ENCODE measurements at places on chromosomes 3 and 15. TPM values are rescaled to one million over a fixed set of nuclear protein-coding genes. Genes with fewer than 3 reads are reported as not detected.

DNA sequence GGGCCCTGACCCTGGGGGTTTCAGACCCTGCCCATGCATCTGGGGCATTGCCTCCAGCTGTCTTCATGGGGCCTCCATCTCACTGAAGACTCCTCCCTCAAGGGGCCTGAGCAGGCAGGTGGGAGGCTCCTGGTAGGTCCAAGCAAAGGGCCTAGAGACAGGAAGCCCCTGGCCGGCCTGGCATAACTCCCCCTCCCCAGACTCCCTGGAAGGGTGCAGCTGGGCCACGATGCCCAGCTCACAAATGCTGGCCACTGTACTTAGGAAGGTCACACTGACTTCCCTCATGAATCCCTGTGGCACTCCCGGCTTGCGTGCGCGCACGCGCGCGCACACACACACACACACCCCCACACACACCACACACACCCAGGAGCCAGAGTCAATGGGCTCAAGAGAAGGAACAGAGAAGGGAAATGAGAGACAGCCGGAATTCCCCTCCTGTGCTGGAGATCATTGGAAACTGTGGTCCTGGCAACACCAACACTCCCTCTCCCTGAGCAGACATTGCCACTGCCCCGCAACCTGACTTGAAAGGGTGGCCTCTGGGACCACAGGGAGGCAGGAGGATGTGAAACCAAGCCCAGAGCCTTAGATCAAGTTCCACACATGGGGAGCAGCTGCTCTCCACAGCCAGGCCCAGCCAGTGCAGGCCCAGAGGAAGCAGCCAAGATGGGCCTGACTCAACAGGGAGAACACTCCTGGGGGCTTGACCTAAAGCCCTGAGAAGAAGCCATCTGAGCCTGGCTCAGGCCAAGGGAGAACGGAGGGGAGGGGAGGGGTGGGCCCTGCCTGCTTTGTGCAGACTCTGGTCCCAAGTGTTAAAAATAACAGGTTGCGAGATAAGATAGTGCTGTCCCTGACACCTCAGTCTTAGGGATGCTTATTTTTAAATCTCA is 69.7 kb downstream of the SCN5A start:
- H3K4me1 ChIP-seq = no peaks in the 10 kb centered on the region
- no peak for DNase-seq
- H3K27me3 ChIP-seq = no peaks in the 10 kb centered on the region
- H3K4me3 ChIP-seq = no peak overlapping the region

GRCh38 chr15:59042041-59042440 is 54.6 kb downstream of the RNF111 start:
- no peaks in the 10 kb centered on the region for H3K36me3 ChIP-seq
- no peak overlapping the region for H3K4me3 ChIP-seq
- no peak overlapping the region for H3K27ac ChIP-seq
- DNase-seq = no peak

DNA sequence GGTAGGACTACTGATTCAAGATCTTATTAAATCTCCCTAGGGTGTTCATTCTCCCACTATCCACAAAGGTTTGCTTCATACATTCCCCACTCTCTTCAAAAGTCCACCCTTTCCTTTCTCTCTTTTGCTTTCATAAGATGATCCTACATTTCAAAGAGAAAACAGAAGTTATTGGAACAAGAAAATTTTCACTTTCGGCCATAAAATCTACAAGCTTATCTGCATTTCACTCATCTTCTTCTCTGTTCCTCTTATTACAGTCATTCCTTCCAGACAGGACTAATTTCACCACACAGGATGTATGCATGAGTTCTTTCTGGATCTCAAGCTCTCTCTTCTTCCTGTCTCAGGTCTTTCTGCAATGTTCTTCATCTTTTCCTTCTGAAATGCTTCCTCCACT is 238.7 kb downstream of the ISL2 start:
- no peak overlapping the region for H3K27ac ChIP-seq
- H3K27me3 ChIP-seq = no peaks in the 10 kb centered on the region
- H3K36me3 ChIP-seq = no peaks in the 10 kb centered on the region

GRCh38 chr3:3232251-3232650 is 52.8 kb upstream of the CRBN start:
- no peak overlapping the region for H3K4me3 ChIP-seq
- no peak overlapping the region for H3K27ac ChIP-seq
- H3K36me3 ChIP-seq = no peaks in the 10 kb centered on the region

- peaks cover 6% of the 10 kb centered on the region for H3K36me3 ChIP-seq
- no peak overlapping the region for H3K27ac ChIP-seq
- DNase-seq = no peak
- H3K4me1 ChIP-seq = no peaks in the 10 kb centered on the region
- H3K27me3 ChIP-seq = no peaks in the 10 kb centered on the region
- H3K4me3 ChIP-seq = no peak overlapping the region
Measured at GRCh38 chr3:197283045-197283444, 15.4 kb downstream of the DLG1 start.

IGSF11 gene
- 0.94 TPM for total RNA-seq

ATP13A5 gene
- total RNA-seq = 3.0 TPM

HEG1 gene
- total RNA-seq = 244 TPM

AMIGO3 gene
- total RNA-seq = 1.5 TPM

CCR8 gene
- total RNA-seq = not detected

LRRIQ4 gene
- not detected for total RNA-seq

TMEM40 gene
- total RNA-seq = not detected
